Testis (tissue), 5 donors: ENCODE measurements at places on chromosomes 4 and X. TPM values are rescaled to one million over a fixed set of nuclear protein-coding genes. Genes with fewer than 3 reads are reported as not detected.

The GJB1 gene
- 26.2 TPM for polyA plus RNA-seq

The OPHN1 gene
- 2.3 TPM for polyA plus RNA-seq

The PGK1 gene
- polyA plus RNA-seq = 109 TPM

The ARSJ gene
- polyA plus RNA-seq = 1.6 TPM

The MGAT4D gene
- polyA plus RNA-seq = 38.6 TPM

The SHROOM3 gene
- polyA plus RNA-seq = 3.9 TPM

The ERCC6L gene
- 1.0 TPM for polyA plus RNA-seq

The CYTL1 gene
- 3.1 TPM for polyA plus RNA-seq

The SLBP gene
- polyA plus RNA-seq = 118 TPM

The CABS1 gene
- 80.1 TPM for polyA plus RNA-seq

GRCh38 chr4:127249066-127249766, 383.5 kb upstream of the INTU start:
- no peaks in the 10 kb centered on the region for H3K4me1 ChIP-seq
- H3K27ac ChIP-seq = no peak overlapping the region
- H3K27me3 ChIP-seq = no peaks in the 10 kb centered on the region
- H3K4me3 ChIP-seq = no peak overlapping the region

DNA sequence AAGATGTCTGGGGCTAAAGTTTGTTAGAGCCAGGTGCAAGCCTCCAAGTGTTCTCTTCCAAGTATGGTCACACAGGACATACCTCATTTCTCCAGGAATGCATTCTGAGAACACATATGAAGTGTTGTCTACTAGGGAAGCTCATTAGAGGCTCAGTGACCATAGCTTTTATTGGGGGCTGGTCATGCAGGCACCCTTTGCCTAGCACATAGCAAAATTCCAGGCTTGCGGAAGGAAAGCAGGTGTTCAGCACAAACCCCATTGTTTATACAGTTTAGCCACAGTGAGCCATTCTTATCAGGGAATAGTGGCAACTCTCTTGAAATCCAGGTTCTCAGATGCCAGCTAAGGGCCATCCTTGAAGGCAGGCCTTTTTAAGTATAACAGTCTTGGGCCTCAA, 339.4 kb upstream of the ZCCHC13 start:
- no peak overlapping the region for H3K27ac ChIP-seq
- DNase-seq = no peak
- H3K4me3 ChIP-seq = no peak overlapping the region
- H3K4me1 ChIP-seq = no peaks in the 10 kb centered on the region
- no peaks in the 10 kb centered on the region for H3K36me3 ChIP-seq

GRCh38 chrX:103722505-103722904, 11.8 kb downstream of the TMEM31 start:
- H3K27me3 ChIP-seq = no peaks in the 10 kb centered on the region
- H3K36me3 ChIP-seq = no peaks in the 10 kb centered on the region
- H3K27ac ChIP-seq = no peak overlapping the region
- no peak overlapping the region for H3K4me3 ChIP-seq
- peak; percentile 22 for DNase-seq

- DNase-seq = no peak
- no peaks in the 10 kb centered on the region for H3K4me1 ChIP-seq
- no peaks in the 10 kb centered on the region for H3K36me3 ChIP-seq
- no peak overlapping the region for H3K4me3 ChIP-seq
Observed at GRCh38 chrX:26653050-26653449, 437.1 kb downstream of the MAGEB5 start.

GRCh38 chr4:17920681-17921080, 100.9 kb downstream of the LCORL start:
- no peak overlapping the region for H3K27ac ChIP-seq
- no peak overlapping the region for H3K4me3 ChIP-seq

DNA sequence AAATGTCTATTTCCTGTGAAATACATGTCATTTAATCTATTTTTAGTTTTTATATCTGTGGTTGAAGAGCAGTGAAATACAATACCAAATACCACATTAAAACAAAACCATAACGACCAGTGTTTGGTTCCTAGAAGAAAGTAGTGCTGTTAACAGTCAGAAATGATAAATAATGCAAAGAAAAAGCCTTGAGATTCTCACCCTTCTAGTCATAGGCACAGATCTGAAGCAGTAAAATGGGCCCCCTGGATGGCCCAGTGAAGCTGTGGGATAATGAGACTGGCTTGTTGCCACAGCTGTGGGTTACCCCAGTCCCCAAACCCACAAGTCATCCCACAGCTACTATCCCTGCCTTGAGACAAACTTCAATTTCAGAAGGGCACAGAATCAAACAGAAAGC, 137.3 kb upstream of the RPL34 start:
- no peak overlapping the region for H3K27ac ChIP-seq
- no peaks in the 10 kb centered on the region for H3K36me3 ChIP-seq
- H3K27me3 ChIP-seq = no peaks in the 10 kb centered on the region
- no peak overlapping the region for H3K4me3 ChIP-seq
- DNase-seq = no peak
- H3K4me1 ChIP-seq = no peaks in the 10 kb centered on the region

DNA sequence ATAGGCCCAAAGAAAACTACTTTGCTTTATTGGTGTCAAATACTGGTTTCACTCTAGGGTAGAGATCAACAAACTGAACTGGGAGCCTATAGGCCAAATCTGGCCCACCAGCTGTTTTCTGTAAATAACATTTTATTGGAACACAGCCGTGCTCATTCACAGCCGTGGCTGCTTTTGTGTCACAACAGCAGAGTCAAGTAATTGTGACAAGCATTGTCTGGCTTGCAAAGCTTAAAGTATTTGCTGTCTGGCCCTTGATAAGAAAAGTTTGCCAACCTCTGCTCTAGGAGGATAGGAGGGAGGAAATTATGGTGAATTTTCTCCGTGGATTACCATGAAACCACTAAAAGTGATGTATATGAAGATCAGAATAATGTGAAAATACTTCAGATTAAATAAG, 53.4 kb downstream of the GPAT3 start:
- H3K4me3 ChIP-seq = no peak overlapping the region
- H3K4me1 ChIP-seq = no peaks in the 10 kb centered on the region
- no peaks in the 10 kb centered on the region for H3K36me3 ChIP-seq
- H3K27me3 ChIP-seq = no peaks in the 10 kb centered on the region

GRCh38 chr4:146059865-146060264, 115.7 kb upstream of the LSM6 start:
- no peaks in the 10 kb centered on the region for H3K4me1 ChIP-seq
- DNase-seq = no peak
- no peaks in the 10 kb centered on the region for H3K27me3 ChIP-seq

DNA sequence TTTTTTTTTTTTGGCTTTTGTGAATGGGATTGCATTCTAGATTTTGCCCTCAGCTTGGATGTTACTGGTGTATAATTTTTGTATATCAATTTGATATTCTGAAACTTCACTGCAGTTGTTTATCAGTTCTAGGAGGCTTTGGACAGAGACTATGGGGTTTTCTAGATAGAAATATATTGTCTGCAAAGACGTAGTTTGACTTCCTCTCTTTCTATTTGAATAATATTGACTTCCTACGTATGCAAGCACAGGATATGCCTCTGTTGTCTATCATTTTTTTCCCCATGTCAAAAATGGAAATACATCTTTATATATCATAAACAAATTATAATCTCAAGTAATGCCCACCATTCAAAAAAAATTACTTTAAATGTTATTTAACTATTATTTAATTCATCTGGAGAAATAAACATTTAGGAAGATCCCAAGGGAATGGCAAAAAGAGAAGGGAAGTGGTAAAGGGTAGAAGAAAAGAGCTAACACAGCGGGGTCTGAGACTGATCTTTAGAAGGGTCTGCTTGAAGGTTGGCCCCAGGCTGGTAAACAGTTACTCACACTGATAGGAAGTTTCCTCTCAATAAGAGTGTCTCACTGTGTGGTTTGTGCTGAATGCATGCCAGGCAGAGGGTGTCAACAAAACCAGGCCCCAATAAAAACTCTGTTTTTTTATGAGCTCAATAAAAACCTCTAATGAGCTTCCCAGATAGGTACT, 35.7 kb downstream of the ZNF518B start:
- DNase-seq = no peak
- H3K4me3 ChIP-seq = no peak overlapping the region
- no peaks in the 10 kb centered on the region for H3K4me1 ChIP-seq
- no peaks in the 10 kb centered on the region for H3K27me3 ChIP-seq
- no peak overlapping the region for H3K27ac ChIP-seq
- no peaks in the 10 kb centered on the region for H3K36me3 ChIP-seq

- no peak overlapping the region for H3K27ac ChIP-seq
- DNase-seq = no peak
- no peaks in the 10 kb centered on the region for H3K27me3 ChIP-seq
- H3K4me1 ChIP-seq = peaks cover 3% of the 10 kb centered on the region
- H3K4me3 ChIP-seq = no peak overlapping the region
Observed at GRCh38 chrX:48649102-48649501, 34.5 kb upstream of the WAS start.

- peak; percentile 58 for DNase-seq
- no peak overlapping the region for H3K4me3 ChIP-seq
- no peaks in the 10 kb centered on the region for H3K36me3 ChIP-seq
- H3K27me3 ChIP-seq = no peaks in the 10 kb centered on the region
- peak overlapping the region; percentile 65 for H3K27ac ChIP-seq
- H3K4me1 ChIP-seq = peaks cover 11% of the 10 kb centered on the region
Observed at GRCh38 chr4:140163029-140163810, 9.2 kb upstream of the MAML3 start.

DNA sequence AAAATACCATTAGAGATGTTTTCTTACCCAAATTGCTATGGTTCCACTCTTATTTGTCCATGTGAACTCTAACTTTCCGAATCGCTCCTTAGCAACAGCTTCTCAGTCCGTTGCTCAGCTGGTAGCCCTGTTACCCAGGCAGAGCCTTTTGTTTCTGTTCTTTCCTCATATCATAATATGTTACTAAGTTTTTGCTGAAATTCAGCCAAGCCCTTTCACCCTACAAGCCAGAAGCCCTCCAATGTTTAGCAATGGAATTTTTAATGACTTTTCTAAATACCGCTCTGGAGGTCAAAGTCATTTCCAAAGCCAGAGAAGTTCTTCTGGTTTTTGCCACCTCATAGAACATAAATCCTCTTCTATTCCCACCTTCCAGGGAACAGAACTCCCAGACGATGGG, 1029.5 kb downstream of the C4orf33 start:
- H3K27me3 ChIP-seq = no peaks in the 10 kb centered on the region
- no peak overlapping the region for H3K4me3 ChIP-seq
- no peaks in the 10 kb centered on the region for H3K36me3 ChIP-seq
- no peak overlapping the region for H3K27ac ChIP-seq

DNA sequence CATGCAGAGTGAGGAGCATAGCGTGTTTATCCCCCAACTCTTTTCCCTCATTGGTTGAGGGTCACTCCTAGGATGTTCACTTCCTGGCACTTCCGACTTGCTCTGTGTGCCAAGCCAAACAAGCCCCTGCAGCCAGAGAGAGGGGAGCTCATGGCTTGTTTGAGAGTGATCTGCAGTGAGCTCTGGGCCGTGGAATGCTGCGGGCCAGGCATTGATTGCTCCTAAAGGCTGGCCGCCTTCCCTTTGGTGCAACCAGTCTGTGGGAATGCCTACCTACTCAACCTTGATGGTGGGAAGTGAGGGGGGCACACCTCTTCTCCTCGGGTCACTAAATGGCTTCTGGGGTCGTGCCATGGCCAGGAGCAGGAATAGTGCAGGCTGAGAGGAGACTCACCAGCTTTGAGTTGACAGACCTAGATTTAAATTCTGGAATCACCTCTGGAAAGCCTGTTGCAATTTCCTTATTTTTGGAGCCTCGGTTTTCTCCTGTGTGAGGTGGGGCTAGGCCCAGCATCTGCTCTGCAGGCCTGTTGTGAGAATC, 152.0 kb upstream of the STX18 start:
- H3K4me3 ChIP-seq = no peak overlapping the region
- no peaks in the 10 kb centered on the region for H3K27me3 ChIP-seq
- H3K4me1 ChIP-seq = peaks cover 11% of the 10 kb centered on the region
- H3K27ac ChIP-seq = no peak overlapping the region
- no peaks in the 10 kb centered on the region for H3K36me3 ChIP-seq
- DNase-seq = no peak

- peaks cover 5% of the 10 kb centered on the region for H3K4me1 ChIP-seq
- H3K27me3 ChIP-seq = no peaks in the 10 kb centered on the region
- H3K4me3 ChIP-seq = no peak overlapping the region
- no peak for DNase-seq
Observed at GRCh38 chr4:165782623-165783022, 90.4 kb upstream of the TLL1 start.

DNA sequence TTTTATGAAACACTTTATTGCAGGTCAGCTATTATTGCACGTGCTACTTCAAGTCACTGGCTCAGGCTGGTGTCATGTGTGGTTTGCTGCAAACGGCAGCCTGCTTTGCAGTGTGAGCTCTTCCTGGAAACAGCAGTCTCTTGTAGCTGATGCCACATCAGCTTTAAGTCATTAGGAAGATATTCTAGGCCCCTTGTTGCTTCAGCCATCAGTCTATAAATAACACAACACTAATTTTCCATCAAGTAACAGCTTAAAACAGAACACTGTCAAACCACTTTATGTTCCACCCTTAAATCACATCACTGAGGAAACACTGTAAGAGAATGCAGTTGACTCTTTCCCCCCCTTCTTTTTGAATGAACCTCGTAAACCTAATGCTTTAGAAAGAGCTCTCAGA, 93.8 kb downstream of the GATB start:
- H3K4me1 ChIP-seq = no peaks in the 10 kb centered on the region
- no peaks in the 10 kb centered on the region for H3K27me3 ChIP-seq
- no peak for DNase-seq
- no peak overlapping the region for H3K27ac ChIP-seq
- no peaks in the 10 kb centered on the region for H3K36me3 ChIP-seq
- no peak overlapping the region for H3K4me3 ChIP-seq

DNA sequence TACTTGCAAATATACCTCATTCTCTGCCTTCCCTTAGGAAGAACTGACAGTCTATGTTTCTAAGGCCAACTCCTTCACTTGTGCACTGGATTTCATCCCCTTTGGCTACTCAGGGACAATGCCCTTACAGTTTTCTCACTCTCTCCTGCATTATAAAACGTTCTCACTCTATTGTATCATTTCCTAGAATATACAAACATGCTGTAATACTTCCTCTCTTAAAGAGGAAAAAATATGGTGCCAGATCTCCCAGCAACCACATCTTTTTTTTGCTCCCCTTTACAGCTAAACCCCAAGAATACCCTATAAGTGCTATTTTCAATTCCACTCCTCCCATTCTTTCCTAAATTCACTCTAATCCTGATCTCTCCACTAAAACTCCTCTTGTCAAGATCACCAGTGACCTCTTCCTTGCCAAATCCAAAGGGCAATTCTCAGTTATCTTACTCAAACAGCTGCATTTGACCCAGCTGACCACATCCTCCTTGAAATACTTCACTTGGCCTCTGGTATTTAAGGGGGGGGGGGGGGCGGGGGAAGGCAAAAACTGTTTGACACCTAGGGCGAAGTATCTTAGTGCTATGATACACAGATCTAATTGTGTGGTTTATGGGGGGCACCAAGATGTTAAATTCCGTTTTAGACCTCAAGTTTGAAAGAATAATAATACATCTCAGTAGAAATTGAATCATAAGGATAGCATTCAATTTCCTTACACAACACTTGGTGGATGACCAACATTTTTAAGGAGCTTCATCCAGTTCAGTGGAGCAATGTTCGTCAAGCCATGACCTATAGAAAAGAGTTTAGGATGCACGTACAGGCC, 1.6 kb downstream of the RCHY1 start:
- peaks cover 10% of the 10 kb centered on the region for H3K4me1 ChIP-seq
- no peaks in the 10 kb centered on the region for H3K27me3 ChIP-seq
- DNase-seq = no peak
- H3K27ac ChIP-seq = no peak overlapping the region
- no peaks in the 10 kb centered on the region for H3K36me3 ChIP-seq
- no peak overlapping the region for H3K4me3 ChIP-seq
